ENCODE measurements at places on chromosomes 16 and 17.

GRCh38 chr17:59357219-59357697, 25.8 kb downstream of the YPEL2 start:
- DNase-seq, result no peak

DNA sequence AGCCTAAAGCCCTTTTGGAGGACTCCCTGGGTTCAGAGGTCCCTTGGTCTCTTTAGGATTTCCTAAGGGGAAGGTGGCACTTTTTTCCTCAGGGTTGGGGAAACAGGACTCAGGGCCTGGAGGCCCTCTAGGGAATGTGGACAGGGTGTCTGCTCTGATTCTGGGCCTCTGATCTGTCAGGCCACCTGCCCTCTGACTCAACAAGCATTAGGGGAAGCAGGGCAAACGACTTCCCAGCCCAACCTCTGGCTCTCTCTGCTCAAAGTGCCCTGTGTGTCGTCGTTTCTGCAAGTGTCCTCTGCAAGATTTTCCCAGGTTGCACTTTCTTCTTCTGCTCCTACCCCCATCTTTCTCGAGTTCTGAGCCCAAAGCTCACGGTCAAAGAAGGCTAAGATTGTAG, 6.6 kb upstream of the IGFBP4 start:
- DNase-seq, result no peak

GRCh38 chr16:87850009-87851006, 19.0 kb downstream of the SLC7A5 start:
- DNase-seq, result peak; percentile 70

GRCh38 chr17:61321344-61321743, 78.3 kb upstream of the TBX2 start:
- DNase-seq, result no peak

DNA sequence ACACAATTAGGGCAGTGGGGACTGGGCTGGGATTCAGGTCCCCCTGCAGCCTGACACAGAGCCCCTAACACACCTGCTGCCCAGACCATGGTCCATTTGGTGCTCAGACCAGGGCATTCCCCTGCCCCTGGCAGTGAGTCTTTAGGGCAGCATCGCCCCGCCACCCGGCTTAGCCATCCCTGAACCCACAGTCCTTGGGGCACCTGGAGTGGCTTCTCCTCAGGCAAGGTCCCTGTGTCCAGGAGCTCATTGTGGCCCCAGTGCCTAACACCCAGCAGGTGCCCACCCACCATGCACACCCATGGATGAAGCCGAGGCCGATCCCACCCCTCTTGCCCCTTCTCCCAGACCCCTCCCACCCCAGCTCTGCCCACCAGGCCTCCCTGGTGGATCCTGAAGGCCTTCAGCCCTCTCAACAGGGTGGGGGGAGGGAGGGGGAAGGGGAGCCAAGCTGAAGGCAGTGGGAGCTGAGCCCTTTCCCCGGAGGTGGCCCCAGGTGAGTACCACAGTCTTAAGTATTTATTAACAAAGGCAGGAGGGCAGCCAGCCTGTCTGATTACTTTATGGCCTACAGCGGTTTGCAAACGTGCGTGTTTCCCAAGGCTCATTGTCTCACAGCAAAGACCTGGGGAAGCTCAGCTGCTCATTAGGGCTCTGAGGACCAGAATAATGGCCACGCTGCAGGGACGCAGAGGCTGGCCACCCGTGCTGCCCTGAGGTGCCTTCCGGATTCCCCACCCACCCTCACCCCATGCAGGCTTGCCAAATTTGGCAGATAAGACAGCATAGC, 38.5 kb downstream of the RBFOX3 start:
- no peak for DNase-seq

- DNase-seq, result no peak
These were observed 2.4 kb downstream of the HIC1 start for GRCh38 chr17:2057175-2057759.

GRCh38 chr17:7557775-7558543, 591 bp upstream of the TNFSF13 start:
- DNase-seq, result peak; percentile 93

- DNase-seq, result no peak
These were observed 22.5 kb upstream of the C16orf78 start for GRCh38 chr16:49351096-49351487.

DNA sequence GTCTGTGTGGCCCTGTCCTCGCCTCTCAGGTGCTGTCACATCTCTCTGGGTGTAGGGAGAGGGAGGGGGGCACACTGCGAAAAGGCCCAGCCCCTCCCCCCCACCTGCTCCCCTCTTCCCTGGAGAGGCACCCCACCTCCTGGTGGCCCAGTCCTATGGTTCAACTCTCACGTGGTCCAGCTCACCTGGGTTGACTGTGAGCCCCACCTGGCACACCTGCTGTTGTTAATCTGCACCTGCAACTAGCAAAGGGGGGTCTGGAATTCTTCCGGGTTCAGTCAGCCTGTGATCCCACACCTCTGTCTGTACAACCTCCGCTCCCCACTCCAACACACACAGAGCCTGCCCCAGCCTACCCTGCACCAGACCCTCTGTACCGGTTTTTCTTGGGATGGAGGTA, 2.0 kb upstream of the SYNGR2 start:
- DNase-seq, result no peak

DNA sequence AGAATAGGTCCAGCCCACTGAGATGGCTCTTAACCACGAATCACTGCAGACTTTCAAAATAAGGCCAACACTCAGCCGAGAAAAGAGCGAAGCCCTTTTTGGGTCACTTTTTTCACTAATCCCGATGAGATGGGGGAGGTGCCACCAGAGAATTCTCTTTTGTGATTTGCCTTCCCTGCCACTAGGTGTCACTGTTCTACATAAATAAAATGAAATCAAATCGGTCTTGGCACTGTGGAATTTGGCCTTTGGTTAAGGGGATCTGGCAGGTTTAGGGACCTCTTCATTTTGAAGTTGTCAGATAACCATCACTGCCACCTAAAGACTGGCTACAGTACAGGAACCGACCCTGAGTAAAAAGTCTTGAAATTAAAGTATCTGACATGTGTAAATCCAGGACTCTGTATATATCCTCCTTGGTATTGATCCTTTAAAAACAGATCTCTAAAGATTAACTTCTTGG, 147.0 kb downstream of the HS3ST4 start:
- peak; percentile 48 for DNase-seq

- no peak for DNase-seq
These were observed 324.9 kb downstream of the CA10 start for GRCh38 chr17:51833620-51834019.

- no peak for DNase-seq
These were observed 760 bp downstream of the SLFN12L start for GRCh38 chr17:35536664-35537171.

DNA sequence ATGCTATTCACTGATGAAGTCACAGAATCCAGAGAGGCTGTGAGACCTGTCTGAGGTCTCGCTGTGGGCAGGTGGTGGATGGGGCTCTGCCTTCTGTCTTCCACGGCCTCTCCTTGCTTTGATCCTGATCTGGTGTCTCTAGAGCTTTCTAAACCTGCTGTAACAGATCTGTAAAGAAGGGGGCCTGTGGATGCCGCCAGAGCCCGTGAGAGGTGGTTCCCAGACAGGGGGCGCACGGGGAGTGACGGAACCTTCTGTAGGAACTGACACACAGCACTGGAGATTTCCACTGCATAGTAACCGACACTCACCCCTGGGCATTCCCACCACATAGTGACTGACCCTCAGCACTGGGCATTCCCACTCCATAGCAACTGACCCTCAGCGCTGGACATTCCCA, 16.0 kb downstream of the CBFA2T3 start:
- no peak for DNase-seq

DNA sequence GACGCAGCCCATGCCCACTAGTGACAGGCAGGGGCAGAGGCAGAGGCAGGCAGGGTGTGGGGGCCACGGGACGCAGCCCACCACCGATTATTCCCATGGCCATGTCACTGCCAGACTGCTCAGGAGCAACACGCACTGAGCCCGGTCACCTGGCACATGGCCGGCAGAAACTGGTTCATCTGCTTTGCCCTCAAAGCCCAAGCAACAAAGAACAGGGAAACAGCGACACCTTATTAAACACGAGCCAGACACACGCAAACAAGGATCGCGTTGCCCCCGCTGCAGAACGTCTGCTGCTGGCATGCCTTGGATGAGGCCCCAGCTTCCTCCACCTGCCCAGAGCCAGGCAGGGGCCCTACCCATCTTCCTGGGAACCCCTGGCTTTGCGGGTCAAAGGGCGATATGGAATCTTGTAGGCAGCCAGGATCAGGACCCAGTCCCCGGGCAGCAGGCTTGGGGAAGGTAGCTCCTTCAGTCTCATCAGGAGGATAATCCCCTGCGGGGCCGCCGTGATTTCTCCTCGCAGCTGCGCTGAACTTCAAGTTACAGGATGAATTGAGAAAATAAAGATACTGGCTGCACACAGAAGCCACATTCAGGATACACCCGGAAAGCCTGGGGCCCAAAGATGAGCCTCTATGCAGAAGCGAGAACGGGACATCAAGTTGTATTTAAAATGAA, 4.8 kb downstream of the TBC1D16 start:
- DNase-seq, result peak; percentile 95

DNA sequence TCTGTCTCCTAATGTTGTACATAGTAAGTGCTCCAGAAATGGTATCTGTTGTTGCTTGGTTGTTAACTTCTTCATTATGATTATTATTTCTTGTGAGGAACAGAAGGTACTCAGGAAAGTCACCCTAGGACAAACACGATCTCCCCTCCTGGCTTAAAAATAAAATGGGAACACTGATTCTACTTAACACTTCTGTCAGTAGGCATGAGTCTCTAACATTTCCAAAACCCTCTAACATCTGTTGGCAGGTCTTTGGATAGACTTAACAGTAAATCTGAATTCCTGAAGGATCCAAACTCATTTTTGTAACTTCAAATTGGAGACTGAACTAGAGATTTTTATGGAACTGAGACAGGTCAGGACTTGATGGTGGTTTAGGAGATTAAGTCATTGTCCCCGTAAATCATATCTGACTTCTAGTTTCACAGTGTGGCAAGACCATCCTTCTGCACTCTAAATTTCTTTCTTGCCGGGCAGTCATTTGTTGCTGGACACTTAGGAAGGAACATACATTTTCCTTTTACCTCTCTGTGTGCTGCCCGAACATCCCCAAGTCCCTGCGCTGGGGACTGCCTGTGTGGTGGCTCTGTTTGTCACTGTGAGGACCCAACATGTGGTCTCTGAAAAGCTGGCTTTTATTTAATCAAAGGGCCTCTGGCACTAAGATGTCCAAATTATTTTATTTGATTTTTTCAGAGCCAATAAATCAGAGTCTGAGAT, 149.9 kb downstream of the NPIPB5 start:
- no peak for DNase-seq

DNA sequence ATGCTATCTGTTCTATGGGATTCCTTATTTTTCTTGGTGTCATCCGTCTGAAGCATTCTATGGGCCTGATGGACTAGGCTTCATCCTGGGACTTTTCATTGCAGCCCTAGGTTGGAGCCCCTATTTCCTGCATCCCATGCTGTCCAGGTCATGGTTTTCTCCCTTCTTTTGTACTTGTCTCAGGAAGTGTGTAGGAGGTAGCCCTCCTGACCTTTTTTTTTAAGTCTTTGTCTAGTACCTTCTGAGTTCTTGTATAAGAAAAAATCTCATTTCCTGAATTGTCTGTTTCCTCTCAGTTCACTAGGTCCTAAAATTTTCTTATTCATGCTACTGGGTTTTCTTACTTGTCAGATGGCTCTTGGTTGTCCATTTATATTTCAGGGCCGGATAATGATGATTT, 6.0 kb downstream of the NDEL1 start:
- no peak for DNase-seq

GRCh38 chr17:50916026-50916707, 50.0 kb upstream of the TOB1 start:
- no peak for DNase-seq

DNA sequence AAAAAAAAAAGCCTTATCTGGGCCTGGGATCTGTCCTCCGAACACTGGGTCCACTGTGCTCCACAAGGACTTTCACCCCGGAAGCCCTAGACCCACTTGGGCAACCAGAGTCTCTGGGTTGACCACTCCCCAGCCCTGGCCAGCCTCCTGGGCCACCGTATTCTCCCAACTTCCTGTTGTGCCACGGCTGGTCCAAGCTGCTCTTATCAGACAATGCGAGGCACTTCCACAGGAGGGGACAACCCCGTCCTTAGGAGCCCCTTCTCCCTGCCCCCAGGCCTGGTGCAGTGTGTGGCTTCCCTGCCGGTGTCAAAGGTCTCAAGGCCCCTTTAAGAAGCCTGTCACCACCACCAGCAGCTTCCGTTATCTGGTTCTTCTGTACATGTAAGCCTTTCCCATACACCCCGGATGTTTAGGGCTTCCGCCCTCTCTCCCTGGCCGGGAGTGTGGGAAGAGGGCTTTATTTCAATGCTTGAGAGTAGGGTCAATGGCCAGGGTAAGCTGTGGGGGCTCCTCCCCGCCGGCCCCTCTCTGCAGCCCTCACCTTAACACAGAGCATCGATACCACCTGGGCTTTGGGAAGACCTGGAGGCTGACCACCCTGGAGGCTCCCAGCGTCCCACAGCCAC, 313.0 kb downstream of the SEC14L1 start:
- peak; percentile 68 for DNase-seq

- DNase-seq, result no peak
These were observed 8.1 kb upstream of the NLRP1 start for GRCh38 chr17:5592382-5592781.

DNA sequence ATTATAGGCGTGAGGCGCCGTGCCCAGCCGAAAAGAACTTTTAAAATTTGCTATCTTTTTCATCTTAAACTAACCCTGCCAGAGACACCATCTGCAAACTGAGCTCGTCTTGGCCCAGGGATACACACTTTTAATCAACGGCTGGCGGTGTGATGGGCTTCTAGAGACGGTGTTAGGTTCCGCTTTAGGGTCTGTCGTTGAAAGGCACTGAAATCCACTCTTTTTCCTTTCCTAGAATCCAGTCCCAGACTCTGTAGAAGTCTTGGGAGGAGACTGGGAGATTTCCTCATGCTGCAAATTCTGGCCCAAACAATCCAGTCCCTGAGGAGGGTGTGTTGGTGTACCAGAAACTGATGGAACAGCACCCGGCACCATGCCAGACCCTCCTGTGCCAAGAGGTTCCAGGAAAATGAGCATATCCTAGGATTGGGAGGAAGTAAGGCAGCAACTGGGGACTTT, 52.0 kb upstream of the TEX2 start:
- DNase-seq, result peak; percentile 72

GRCh38 chr16:2343211-2343610, 2.7 kb upstream of the ABCA3 start:
- DNase-seq, result no peak

GRCh38 chr17:61029181-61029580, 351.5 kb downstream of the BCAS3 start:
- DNase-seq, result no peak

- peak; percentile 27 for DNase-seq
These were observed 1425.1 kb upstream of the CDH8 start for GRCh38 chr16:63461248-63461841.

Data from body of pancreas (tissue), 4 donors.